Cardiac septum (tissue), 1 donor: ENCODE measurements at places on chromosomes 7 and 10. TPM values are rescaled to one million over a fixed set of nuclear protein-coding genes. Genes with fewer than 3 reads are reported as not detected.
A peak's percentile ranks its signal among the peaks of the same experiment; 100 is the strongest.

The SPDYE2B gene
- total RNA-seq = not detected

The PLAC9 gene
- total RNA-seq = 30.4 TPM

The NRP1 gene
- total RNA-seq = 138 TPM

The GNAT3 gene
- not detected for total RNA-seq

The KLLN gene
- 0.24 TPM for total RNA-seq

GRCh38 chr7:130324306-130324943 lies 20.2 kb upstream of the CPA5 start:
- no peak for DNase-seq

DNA sequence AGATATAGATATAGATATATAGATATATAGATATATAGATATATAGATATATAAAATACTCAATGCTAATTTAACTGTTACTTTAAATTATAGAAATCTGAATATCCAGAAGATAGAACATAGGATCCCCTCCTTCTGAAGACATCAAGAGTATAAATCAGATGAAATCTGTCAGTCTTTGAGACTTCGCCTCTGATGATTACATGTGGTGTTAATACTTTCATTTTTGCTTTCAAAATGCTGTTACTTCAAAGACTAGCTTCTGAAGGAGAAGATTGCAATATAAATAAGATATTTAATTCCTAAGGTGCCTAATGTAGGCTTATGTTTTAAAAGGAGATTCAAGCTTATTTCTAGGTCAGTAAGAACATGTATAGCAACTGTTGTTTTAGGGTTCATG lies 180.4 kb downstream of the TSPAN12 start:
- DNase-seq = no peak

DNA sequence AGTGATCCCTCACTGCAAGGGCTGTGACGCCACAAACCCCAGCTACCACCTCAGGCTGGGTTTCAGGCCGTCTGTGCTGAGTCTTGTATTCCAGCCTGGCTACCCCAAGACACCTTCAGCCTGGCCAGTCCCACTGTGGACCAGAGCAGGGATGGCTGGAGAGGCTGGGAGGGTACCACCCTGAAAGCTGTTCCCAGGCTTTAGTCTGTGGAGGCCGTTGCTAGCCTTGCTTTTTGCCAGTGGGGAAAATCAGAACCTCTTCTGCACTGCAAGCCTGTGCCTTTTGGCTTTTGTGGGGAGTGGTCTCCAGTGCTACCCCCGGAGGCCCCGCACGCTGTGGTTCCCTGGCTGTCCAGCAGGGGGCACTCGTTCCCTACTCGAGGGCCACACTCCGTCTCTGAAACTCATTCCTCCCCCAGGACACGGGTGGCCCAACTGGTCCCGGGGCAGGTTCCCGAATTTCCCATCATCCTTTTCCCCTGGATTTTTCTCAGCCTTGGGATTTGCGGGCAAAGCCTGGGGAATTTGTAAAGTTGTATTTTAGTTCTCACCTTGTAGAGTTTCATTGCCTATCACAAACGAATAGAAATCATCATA lies 128.4 kb upstream of the BTBD16 start:
- DNase-seq = peak; percentile 82

DNA sequence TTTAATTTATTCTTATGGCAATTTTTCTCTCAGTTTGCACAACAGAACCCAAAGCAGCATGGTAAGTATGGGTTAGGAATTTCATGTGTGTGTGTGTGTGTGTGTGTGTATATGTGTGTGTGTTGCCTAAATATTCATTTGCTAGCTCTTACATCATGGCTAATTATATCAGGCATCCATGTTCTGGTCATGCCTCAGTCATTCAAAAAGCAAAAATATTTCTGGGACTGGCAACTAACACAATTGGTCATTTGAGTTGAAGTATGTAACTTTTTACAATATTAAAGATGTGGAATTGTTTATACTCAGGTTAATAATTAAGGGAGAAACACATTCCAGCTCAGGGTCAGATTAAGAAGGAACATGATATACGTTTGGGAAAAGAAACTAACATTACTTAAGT lies 67.6 kb upstream of the PHYHIPL start:
- no peak for DNase-seq

- no peak for DNase-seq
Observed at GRCh38 chr10:110556969-110557601, 10.4 kb upstream of the SMC3 start.

GRCh38 chr10:25483999-25484398 lies 309.2 kb downstream of the GPR158 start:
- no peak for DNase-seq

- no peak for DNase-seq
Observed at GRCh38 chr10:80197972-80198916, 7.1 kb downstream of the ANXA11 start.

DNA sequence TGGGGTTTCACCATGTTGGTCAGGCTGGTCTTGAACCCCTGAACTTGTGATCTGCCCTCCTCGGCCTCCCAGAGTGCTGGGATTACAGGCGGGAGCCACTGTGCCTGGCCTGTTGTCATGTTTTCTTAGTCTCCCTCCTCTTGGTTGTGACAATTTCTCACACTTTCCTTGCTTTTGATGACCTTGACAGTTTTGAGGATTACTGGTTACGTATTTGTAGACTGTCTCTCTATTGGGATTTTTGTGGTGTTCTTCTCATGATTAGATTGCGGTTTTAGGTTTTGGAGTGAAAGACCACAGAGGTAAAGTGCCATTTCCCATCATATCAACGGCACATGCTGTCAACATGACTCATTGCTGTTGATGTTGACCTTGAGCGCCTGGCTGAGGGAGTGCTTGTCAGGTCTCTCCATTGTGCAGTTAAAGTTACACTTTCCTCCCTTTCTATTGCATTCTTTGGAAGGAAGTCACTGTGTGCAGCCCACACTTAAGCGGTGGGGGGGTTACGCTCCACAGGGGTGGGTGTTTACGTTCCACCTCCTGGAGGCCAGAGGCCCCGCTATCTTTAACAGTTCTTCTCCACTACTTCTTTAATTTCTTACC lies 10.8 kb downstream of the NEURL1 start:
- peak; percentile 6 for DNase-seq

- DNase-seq = no peak
Observed at GRCh38 chr7:103888603-103889153, 100.8 kb downstream of the RELN start.

DNA sequence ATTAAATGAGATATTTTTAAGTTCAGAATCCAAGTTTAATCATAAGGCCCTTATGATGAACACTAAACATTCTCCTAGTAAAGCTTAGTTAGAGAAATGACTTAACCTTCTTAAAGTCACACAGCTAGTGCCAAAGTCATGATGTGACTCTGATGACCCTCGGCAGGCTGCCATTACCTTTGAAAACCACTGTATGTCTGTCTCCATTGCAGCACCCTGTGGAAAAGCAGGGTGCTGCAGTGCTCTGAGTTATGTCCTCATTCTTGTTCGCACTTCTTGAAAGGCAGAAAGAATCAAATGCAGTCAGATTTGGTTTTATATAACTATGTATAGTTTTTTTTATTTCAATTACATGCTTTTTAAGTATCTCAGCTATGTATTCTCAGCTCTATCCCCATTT lies 105.0 kb downstream of the PHTF2 start:
- DNase-seq = no peak

GRCh38 chr7:131021460-131021859 lies 287.5 kb upstream of the KLF14 start:
- DNase-seq = no peak

DNA sequence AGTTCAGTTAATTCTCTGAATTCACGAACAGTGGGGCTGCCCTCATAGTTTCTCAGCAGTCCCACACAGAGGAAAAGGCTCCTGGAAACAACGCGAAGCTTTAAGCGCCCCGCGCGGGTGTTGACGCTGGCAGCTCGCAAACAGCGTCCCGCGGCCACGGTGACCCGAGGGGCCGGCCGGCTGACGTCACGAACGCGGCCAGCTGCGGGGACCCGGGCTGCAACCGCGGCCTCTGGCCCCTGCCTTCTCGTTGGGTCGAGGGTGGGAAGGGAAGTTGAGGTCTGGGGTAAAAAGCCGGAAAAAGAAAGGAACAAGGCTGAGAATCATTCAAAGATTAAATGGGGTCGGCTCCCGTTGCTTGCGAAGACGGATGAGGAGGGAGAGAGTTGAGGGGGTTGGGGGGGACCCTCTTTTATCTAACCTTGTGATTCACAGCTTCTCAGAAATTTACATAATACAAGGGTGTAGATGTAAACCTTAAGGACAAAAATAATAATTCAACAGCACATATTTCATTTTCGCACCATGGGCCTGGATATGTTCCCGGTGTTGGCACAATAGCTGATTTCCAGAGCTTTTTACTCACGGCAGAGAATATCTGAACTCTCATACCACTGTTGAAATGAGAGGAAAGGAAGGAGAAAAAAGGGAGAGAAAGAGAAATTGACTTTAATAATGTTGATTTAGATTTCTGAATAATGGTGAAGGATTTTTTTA lies 7.3 kb upstream of the FEZF1 start:
- DNase-seq = no peak

DNA sequence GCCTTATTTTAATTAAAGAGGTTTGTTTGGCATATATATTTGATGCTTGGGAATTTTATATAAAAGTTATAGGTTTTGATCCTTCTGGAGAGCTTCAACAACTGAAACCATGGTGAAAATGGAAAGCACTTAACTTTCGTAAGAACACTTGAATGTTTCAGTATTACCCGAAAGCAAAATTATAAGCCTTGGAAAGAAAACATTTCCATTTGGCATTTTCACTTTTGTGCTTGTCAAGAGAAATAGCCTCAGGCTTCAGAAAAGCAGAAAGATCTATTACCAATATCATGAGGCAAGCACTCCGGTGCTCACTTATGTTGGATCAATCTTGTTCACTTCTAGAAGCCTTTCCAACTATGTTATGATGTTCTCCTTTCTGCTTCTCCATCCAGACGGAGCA lies 256.0 kb downstream of the TRIL start:
- no peak for DNase-seq

- DNase-seq = no peak
Observed at GRCh38 chr7:23709081-23709750, 803 bp upstream of the STK31 start.

GRCh38 chr7:3154881-3155494 lies 111.3 kb upstream of the CARD11 start:
- no peak for DNase-seq

DNA sequence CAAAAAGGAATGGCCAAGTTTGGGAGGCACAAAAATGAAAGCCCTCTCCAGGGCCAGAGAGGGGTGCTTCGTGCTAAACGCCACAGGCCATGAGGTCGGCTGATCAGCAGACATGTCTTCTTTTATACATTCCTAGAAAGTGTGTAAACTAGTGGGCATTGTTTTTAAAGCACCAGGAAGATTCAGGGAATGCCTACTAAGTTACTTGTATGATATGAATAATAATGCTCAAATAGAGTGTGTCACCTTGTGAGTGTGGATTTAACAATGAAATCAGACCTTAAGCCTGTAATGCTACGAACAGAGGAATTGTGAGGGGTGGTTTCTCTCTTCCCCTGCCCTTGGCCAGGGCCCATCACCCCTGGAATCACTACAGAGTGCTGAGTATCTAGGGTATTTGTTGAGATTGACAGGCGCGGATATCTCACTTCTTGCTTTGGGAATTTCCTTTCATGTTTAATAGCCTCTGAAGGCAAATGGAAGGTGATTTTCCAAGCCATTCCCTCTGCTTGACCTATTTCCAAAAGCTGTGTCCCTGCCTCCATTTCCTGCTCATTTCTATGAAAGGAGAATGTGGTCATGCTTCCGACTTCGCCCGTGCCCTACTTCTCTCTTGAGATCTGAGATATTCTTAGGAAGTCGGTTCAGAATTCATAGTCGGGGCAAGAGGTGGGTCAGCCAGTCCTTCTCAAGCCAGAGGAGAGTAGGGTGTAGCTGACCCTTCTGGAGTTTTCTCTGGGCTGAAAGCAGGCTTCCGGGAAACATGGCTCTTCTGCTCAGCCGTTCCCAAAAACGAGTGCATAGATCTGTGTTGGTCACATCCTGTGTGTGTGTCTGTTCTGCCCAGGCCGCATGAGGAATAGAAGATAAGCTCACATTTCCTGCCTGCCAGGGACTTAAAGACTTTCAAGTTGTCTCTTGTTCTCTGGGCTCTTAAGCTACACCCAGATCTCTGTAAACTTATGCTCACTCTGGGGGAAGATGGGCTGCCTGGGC lies 167.8 kb upstream of the ITGB1 start:
- no peak for DNase-seq

GRCh38 chr10:1163204-1163660 lies 107.0 kb downstream of the WDR37 start:
- DNase-seq = peak; percentile 24

DNA sequence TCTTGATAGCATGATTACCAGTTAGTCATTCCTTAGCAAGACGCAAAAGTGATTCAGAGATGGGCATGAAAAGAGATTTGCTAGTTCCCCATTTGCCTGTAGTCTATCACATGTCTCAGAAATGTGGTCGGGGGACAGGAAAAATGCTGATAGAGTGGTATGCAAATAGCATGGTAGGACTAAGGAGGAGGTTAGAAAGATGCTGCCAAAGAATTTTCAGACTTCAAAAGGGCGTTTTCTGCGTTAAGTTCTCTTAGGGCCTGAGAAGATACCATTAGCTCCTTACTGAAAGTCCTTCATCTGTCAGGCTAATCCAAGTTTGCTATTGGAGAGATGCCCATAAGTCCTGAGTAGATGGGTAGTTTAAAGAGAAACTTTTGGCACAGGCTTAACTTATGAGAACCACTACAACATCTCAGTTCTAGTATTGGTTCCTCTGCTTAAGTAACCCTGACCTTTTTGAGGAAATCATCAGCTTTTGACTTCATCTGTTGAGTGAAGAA lies 2.7 kb downstream of the CALD1 start:
- DNase-seq = no peak

DNA sequence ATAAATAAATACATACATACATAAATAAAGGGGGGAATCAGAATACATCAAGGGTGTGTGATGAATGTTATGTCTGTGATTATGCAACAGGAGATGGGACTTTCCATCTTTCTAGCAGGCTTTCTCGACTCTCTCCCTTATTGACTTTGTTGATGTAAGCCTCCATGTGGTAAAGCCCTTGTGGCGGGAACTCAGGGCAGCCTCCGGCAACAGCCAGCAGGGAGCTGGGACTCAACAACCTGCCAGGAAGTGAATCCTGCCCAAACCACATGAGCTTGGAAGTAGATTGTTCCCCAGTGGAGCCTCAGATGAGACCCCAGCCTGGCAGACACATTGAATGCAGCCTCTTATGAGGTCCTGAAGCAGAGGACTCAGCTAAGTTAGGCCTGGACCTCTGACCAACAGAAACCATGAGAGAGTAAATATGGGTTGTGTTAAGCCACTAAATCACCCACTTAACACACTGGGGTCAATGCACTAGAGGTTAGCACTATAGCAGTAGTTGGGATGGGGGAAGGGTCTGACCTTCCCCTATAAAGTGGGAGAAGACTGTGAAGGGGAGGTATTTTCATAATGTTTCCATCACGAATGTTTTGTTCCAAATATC lies 104.0 kb downstream of the JCAD start:
- DNase-seq = no peak

GRCh38 chr10:125062227-125062913 lies 98.0 kb downstream of the CTBP2 start:
- DNase-seq = no peak
